Amygdala (tissue), 56 donors: ENCODE measurements at places on chromosomes 12 and 14.

DNA sequence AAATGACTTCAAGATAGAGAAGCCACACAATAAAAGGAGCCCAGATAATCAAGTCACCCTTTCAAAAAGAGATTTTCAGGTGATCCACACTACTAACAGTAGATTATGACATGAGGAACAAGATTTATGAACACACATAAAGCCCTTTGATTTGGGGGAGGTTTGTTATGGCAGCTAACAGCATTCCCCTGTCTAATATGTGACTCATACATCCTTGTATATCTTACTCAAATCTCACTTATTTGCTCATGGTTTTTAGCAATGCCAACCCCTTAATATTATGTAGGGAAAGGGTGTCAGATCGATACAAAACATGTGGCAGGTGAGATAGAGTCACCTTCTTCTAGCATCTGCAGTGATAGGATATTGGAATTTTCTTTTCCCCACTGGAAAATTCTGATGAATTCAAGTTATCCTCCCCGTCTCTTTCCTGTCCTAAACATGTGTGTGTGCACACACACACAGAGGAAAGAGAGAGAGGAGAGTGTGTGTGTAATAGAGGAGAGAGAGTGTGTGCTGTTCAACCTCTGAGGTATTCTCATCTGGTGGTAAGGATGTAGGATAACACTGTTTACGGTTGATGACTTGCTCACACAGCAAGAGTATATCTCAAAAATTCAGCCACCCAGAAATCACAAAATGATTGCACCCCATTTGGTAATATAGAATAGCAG is 319.9 kb downstream of the KCNC2 start:
- no peak for DNase-seq

- no peak for DNase-seq
Observed at GRCh38 chr12:87428701-87429277, 600.4 kb downstream of the C12orf50 start.

GRCh38 chr12:80268924-80269749 is 169.8 kb downstream of the OTOGL start:
- DNase-seq = no peak

DNA sequence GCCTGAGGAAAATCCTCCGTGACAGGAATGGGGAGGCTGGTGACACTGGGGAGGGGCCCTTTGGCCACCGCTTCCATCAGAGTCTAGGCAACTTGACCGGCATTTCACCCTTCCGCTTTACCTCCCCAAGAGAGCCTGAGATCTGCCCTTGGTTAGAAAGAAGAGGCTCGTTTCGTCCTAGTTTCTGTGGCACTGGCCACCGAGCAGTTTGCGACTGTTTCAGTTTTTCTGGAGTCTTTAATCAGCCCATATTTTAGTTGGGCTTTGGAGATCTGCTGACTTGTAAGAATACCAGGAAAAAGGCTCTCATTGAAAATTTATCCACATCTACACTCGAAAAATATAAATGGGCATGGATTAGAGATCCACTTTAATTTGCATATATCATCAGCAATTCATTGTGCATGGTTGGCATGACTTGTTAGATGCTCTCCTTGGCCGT is 414 bp upstream of the ANKS1B start:
- DNase-seq = no peak

GRCh38 chr12:93592641-93593406 is 20.3 kb downstream of the SOCS2 start:
- DNase-seq = no peak

GRCh38 chr12:94269316-94269999 is 121.1 kb downstream of the PLXNC1 start:
- no peak for DNase-seq

DNA sequence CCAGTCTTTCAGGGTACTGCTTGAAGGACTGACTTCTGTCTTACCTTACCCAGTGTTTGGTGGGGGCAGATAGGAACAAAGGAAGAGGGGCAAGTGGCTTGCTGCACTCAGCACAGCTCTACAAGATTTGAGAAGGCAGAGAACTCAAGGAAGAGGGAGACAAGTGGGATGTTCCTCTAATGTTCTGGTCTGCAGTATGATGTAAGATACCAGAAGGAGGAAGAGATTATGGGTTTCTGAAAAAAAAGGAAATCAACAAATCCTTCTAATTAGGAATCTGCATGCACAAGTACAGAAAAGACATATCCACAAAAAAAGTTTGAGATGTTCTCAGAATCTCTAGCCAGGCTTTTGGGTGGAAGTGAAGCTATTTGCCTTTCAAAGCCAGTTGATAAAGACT is 37.1 kb downstream of the USP15 start:
- no peak for DNase-seq

- DNase-seq = no peak
Observed at GRCh38 chr12:66028390-66028789, 102.2 kb downstream of the LLPH start.

DNA sequence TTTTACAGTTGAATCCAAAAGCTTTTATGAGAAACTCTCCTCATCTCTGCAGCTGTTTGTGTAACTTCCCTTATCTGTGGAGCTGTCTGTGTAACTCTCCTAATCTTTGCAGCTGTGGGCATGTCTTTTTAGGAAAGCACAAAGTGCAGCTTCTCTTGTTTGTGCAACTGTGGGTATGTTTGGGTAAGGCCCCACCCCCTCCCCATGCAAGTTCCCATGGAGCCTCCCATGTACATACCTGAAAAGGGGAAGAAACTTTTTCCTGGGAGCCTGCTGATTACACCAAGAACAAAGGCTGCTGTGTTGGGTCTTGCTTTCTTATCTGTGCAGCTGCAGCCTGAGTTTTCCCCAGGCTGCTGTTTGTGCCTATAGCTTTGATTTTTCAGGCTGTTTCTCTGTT is 42.7 kb upstream of the CDKN3 start:
- no peak for DNase-seq

- DNase-seq = no peak
Observed at GRCh38 chr12:124633365-124634362, 66.3 kb upstream of the NCOR2 start.

DNA sequence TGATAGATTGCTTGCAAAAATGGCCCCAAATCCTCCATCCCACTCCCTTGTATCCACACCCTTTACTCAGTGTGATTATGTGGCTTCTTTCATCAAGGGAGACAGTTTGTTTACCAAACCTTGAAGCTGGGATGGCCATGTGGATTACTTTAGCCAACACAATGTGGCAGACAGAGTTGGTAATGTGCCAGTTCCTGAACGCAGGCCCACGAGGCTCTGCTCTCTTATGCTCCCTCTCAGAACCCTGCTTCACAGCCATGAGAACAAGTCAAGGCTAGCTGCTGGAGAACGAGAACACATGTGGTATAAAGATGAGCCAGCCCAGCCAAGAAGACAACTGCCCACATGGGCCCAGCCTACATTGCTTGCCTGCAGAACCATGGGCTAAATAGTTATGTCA is 162.3 kb downstream of the NDUFA12 start:
- DNase-seq = no peak

DNA sequence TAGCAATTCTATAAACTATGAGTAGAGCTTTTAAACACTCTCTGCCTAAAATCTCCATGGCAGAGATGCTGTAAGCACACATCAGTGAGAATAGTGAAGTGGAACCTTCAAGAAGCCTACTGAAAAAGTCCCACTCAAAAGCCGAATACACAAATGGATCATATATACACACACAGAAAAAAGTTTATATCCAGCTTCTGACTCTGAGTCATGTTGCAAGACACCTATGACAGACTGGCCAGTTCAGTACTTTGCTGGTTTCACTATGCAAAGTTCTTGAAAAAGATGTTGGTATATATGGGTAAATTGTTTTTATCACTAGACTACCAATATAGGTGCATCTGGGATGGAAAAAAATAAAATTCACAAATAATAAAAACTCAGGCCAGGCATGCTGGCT is 126.1 kb downstream of the KCNK10 start:
- no peak for DNase-seq

DNA sequence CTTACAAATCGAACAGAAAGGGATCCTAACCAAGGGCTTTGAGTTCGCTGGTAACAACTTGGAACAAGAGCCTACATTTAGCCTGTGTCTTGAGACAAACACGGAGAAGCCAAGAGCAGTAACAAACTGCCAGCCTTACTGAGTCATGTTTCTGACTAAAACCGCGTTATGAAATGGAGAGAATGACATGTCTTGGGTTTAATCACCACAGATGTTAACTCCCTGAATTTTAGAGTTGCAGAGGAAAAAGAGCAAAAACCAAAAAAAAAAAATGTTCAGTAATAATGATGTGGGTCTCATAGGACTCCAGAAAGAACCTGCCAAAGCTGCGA is 1.0 kb downstream of the BLTP3B start:
- no peak for DNase-seq

GRCh38 chr12:106108185-106108835 is 30.4 kb downstream of the NUAK1 start:
- no peak for DNase-seq

GRCh38 chr12:128338386-128339125 is 71.6 kb downstream of the TMEM132C start:
- DNase-seq = no peak

DNA sequence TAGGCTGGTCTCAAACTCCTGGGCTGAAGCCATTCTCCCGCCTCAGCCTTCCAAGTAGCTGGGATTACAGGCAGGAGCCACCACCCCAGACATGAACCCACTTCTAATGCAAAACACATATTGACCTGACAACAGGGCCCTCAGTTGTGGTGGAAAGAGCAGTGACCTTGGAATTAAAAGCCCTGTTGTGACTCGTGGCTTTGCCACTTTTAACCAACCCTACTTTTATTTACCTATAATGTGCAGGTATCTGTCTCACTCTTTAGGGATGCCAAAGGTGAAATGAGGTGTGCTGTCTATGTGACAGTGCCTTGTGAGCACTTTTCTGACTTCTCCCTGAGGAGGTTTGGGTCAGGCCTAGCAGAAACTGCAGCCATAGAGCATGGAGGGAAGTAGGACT is 132.8 kb upstream of the DNM1L start:
- no peak for DNase-seq

DNA sequence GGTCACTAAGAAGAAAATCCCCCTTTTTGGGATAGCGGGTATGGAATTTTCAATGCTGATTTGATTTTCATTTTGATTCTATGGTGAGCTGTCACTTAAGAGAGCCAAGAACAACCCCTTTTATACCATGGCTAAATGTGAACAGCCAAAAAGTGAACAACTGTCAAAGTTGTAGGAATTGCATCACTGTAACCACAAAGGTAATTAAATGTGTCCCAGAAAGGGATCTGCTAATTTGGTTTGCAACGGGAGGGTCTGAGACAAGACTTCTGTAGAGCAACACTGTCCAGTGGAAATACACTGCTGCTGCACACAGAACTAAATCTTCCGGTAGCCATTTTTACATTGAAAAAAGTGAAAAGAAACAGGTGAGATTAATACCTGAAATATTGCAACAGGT is 14.6 kb downstream of the CHST11 start:
- DNase-seq = no peak

GRCh38 chr14:44771496-44771895 is 190.3 kb downstream of the KLHL28 start:
- no peak for DNase-seq

DNA sequence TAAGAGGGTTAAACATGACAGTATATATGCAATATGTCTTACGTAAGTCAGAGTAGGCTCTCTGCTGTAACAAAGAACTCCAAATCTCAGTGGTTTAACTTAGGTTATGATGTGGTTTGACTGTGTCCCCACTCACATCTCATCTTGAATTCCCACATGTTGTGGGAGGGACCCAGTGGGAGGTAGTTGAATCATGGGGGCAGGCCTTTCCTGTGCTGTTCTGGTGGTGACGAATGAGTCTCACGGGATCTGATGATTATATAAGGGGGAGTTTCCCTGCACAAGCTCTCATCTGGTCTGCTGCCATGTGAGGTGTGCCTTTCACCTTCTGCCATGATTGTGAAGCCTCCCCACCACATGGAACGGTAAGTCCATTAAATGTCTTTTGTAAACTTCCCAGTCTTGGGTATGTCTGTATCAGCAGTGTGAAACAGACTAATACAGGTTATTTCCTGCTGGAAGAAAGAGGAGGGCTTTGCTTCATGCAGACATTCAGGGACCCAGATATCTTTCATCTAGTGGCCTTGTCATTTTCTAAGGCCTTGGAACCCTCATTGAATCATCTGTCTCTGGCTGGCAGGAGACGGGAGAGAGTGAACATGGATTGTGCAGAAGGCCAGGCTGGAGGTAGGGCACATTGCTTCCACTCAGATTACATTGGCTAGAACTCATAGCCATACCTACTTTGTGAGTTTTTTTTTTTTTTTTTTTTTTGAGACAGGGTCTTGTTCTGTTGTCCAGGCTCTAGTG is 96.1 kb downstream of the CRADD start:
- no peak for DNase-seq

DNA sequence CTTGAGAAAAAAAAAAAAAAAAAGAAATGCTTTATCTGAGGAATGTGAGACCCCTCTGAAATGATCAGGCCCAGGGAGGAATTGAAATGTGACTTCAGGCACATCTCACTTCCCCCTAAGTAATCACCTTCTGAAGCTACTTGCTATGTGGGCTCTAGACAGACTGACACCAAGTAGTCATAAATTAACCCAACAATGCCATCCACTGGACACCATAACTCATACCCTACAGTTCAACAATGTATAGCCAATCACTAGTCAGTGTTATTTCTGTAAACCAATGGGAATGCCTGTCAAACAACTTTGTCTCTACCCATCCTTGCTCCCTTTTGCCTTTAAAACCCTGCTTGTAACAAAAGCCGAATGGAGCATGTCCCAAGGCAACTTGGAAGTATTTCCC is 182.7 kb upstream of the TMPO start:
- no peak for DNase-seq

- no peak for DNase-seq
Observed at GRCh38 chr14:72366619-72367018, 434.4 kb downstream of the RGS6 start.

- no peak for DNase-seq
Observed at GRCh38 chr14:50312734-50313054, 570 bp downstream of the DMAC2L start.

- DNase-seq = no peak
Observed at GRCh38 chr14:100056964-100057795, 8.0 kb upstream of the EVL start.

- DNase-seq = no peak
Observed at GRCh38 chr14:95463171-95463901, 53.1 kb downstream of the SYNE3 start.

GRCh38 chr14:23070262-23071129 is 13.2 kb upstream of the CDH24 start:
- DNase-seq = no peak

- no peak for DNase-seq
Observed at GRCh38 chr12:30853561-30854133, 72.9 kb upstream of the TSPAN11 start.

GRCh38 chr12:5197656-5198055 is 154.0 kb downstream of the KCNA5 start:
- no peak for DNase-seq
